Activated CD4-positive, alpha-beta T cell treated with anti-CD3 and anti-CD28 coated beads for 36 hours (primary cell): ENCODE measurements at places on chromosomes 1 and 21.

DNA sequence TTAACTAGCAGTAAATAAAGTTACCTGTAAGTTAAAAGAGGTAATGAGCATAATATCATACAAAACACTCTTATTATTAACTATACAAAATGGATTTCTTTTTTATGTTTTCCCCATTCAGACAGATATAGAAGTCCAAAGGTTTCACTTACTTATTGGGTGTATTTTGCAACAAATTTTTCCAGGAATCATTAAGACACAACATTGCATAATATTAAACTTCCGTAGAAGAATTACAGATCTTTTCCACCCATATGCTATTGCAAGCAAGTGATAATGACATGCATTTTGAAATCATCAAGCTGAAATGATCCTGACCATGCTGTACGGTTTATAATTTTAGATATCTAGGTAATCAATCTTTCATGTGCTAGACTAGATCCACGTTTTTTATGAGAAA lies 957.0 kb downstream of the NCAM2 start:
- no peaks in the 10 kb centered on the region for H3K4me1 ChIP-seq
- no peak overlapping the region for H3K27ac ChIP-seq
- H3K36me3 ChIP-seq: no peaks in the 10 kb centered on the region

DNA sequence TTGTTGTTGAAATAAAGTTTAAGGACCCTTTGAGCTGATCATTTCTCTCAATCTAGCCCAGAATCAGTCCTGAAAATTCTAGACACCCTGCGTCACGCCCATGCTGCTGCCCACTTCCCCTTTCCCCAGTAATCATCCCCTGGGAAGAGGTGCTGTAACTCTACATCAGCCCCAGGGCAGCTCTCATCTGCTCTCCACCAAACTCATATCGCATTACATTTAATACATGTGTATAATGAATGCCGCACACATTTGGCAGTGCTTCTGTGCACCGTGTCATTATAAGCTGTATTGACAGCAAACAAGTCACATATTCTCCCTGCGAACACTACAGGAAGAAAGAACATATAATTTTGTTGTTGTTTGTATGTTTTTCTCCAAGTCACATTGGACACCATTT lies 539.7 kb upstream of the DAB1 start:
- H3K27ac ChIP-seq: no peak overlapping the region
- no peak overlapping the region for H3K4me3 ChIP-seq
- no peaks in the 10 kb centered on the region for H3K4me1 ChIP-seq
- no peaks in the 10 kb centered on the region for H3K27me3 ChIP-seq
- DNase-seq: no peak

DNA sequence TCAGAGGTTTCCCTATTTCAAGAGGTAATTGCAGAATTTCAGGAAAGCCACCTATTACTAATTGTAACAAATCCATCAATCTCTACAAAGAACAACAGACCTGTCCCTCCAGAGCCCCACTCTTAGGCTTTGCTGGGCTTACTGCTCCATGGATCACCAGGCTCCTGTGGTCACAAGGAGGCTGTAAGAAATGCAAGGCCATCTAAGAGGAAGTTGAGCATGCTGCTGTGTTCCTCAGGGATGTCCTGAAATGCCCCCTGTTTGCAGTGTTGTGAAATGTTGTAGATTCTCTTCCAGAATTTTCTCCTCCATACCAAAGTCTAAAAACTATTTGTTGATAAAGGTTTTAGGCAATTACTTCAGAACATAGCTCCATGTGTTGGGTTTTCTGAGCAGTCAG lies 24.4 kb upstream of the DUSP23 start:
- H3K27ac ChIP-seq: no peak overlapping the region
- DNase-seq: no peak
- no peaks in the 10 kb centered on the region for H3K4me1 ChIP-seq
- H3K36me3 ChIP-seq: no peaks in the 10 kb centered on the region

- no peak for DNase-seq
- H3K27me3 ChIP-seq: no peaks in the 10 kb centered on the region
- H3K4me1 ChIP-seq: peaks cover 40% of the 10 kb centered on the region
- H3K4me3 ChIP-seq: no peak overlapping the region
Measured at GRCh38 chr1:173409613-173410012, 67.5 kb upstream of the PRDX6 start.

GRCh38 chr1:18397641-18398040 lies 83.1 kb upstream of the KLHDC7A start:
- no peak for DNase-seq
- no peaks in the 10 kb centered on the region for H3K36me3 ChIP-seq
- H3K27me3 ChIP-seq: peaks cover 9% of the 10 kb centered on the region
- no peak overlapping the region for H3K27ac ChIP-seq
- no peaks in the 10 kb centered on the region for H3K4me1 ChIP-seq
- H3K4me3 ChIP-seq: no peak overlapping the region

DNA sequence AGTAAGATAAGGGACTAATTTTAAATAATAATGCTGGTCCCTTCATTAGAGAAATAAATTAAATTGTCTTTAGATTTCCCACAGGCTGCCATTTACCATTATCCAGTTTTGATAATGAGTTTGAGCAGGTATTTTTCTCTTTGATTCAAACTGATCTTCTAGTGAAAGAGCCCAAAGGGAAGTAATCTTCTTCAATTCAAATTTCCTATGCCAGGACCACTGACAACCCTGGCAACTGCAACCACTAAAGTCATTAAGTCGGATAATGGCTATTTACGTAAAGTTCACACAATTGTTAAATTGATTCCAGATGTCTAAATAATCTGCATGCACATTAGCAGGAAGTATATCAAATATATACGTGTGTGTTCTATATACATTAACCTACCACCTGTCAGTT lies 399.3 kb downstream of the PTPRC start:
- DNase-seq: no peak
- peaks cover 23% of the 10 kb centered on the region for H3K4me1 ChIP-seq
- H3K36me3 ChIP-seq: no peaks in the 10 kb centered on the region
- no peak overlapping the region for H3K27ac ChIP-seq

DNA sequence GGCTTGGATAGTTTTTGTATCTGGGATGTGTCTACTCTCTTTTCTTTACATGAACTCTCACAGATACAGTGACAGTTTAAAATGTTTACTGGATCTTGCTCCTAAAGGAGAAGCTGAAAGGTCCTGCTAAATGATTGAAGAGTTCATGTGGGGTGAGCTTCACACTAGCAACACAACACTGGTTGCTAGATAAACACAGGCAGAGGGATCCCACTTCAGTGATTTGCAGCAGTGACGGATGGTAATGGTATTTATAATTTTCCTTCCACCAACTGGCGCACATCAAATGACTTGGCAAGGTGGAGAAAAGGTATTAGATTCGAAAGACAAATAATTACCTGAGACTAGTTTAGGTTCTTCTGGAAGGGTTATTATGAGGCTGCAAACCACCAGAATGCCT lies 270.2 kb downstream of the TBX15 start:
- no peak for DNase-seq
- no peaks in the 10 kb centered on the region for H3K27me3 ChIP-seq
- no peaks in the 10 kb centered on the region for H3K36me3 ChIP-seq
- no peak overlapping the region for H3K27ac ChIP-seq
- H3K4me1 ChIP-seq: no peaks in the 10 kb centered on the region
- no peak overlapping the region for H3K4me3 ChIP-seq
